Stimulated activated CD4-positive, alpha-beta T cell treated with anti-CD3 and anti-CD28 coated beads, Interleukin-12 subunit alpha, Interleukin-12 subunit beta, amount 100 ng/mL, for 24 hours (primary cell): ENCODE measurements at places on chromosomes 1 and 21.
A peak's percentile ranks its signal among the peaks of the same experiment; 100 is the strongest.

DNA sequence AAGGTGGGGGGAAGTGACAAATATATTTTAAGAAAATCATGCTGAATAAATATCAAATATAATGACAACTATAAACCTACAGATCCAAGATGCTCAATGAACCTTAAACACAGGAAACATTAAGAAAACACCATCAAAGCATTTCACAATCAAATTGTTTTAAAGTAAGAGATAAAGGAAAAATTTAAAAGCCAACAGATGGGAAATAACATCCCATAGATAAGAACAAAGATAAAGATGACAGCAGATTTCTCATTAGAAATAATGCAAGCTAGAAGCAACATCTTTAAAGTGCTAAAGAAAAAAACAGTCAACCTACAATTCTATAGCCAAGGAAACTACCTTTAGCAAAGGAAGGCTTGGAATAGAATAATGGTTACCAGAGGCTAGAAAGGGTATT, 17.8 kb downstream of the MCOLN3 start:
- DNase-seq, result no peak

- peak; percentile 20 for DNase-seq
Observed at GRCh38 chr1:112674986-112675727, 698 bp downstream of the MOV10 start.

GRCh38 chr1:107430540-107431228, 289.8 kb downstream of the NTNG1 start:
- DNase-seq, result no peak

GRCh38 chr1:19606817-19607642, 37.1 kb upstream of the NBL1 start:
- no peak for DNase-seq

DNA sequence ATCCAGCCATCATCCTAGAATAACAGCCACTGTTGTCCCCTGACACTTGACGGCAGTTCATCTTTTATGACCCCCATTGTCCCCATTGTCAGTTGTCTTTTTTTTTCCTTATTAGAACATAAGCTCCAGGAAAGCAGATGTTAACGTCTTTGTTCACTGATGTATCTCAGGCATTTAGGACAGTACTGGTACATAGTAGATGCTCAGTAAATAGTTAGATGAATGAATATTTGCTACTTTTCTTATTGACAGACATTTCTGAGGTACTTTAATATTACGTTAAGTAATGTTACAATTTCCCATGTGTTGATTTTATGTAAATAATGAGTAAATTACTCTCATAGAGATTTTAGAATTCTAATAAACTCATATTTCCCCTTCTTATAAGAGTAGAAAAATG, 69.5 kb downstream of the ADARB1 start:
- no peak for DNase-seq

DNA sequence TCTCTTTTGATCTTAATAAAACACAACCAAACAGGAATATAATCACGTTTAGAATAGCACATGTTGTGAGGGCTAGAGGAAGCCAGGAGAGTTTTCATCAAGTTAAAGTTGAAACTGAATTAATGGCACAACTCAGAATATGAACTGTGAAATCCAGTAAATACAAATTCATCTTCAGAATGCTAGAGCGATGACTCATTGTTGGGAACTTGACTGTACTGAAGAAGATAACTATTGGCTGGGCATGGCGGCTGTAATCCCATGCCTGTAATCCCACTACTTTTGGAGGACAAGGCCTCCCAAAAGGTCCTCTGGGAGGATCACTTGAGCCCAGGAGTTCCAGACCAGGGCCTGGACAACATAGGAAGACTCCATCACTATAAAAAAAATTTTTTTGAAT, 8.8 kb downstream of the SYF2 start:
- no peak for DNase-seq

- DNase-seq, result no peak
Observed at GRCh38 chr1:212215910-212216309, 69.3 kb upstream of the PPP2R5A start.

GRCh38 chr1:227950735-227951346, 3.1 kb upstream of the WNT9A start:
- no peak for DNase-seq

GRCh38 chr1:203929741-203930309, 68.4 kb downstream of the SNRPE start:
- no peak for DNase-seq

DNA sequence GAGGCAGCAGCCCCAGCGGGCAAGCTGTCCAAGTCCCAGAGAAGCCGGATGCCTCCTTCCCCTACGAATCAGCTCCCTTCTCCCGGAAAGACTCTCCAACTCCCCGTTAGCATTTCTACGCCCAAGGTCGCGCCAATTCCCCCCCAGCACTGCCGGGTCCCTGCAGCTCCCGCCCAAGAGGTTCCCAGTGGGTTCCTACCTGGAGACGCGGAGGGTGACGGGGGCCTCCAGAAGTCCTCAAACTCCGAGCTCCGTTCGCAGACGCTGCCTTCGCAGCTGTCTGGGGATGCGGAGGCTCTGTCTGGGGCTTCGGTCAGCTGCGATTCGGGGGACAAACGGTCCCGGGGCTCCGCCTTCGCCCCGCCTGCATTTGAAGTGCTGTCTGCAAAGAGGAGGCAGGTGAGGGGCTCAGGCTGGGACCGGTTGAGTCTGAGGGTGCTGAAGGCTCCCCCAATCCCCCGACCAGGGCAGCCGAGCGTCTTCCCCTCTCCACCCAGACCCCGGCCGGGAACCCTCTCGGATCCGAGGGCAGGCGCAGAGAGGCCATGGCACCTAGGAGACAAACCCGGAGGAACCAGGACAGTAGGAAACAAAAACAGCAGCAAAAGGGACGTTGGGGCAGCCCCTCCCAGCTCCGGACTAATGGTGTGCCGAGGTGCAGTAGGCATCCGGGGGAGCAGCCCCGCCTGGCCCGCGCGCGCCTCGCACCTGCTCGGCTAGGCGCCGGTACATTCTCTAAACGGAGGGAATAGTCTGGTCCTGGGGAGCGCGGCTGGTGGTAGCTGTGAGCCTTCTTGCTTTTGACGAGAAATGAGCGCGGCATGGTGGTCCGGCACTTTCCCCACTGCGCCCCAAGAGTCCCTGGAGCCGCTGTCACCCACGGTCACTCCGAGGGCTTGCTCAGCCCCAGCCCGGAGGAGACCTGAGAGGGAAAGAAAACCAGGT, 3.8 kb downstream of the GFI1 start:
- no peak for DNase-seq

DNA sequence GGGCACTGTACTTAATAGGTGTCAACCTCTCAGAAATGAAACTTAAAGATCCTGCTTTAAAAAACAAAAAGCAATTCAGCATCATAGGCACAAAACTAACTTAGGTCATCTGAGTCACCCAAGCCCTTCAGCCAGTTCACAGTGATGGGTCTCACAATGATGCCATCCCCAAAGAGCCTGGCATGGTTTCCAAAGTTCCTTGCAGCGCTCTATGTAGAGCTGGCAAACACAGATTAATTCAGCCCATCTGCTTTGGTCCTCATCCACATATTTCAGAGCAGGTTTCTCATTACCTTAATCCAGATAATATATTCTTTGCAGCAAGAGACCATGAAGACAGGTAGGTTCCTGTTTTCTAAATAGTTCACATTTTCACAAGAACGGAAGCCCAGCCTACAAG, 14.6 kb upstream of the PLA2G2C start:
- DNase-seq, result no peak

- DNase-seq, result no peak
Observed at GRCh38 chr1:51861669-51862068, 16.9 kb downstream of the NRDC start.

DNA sequence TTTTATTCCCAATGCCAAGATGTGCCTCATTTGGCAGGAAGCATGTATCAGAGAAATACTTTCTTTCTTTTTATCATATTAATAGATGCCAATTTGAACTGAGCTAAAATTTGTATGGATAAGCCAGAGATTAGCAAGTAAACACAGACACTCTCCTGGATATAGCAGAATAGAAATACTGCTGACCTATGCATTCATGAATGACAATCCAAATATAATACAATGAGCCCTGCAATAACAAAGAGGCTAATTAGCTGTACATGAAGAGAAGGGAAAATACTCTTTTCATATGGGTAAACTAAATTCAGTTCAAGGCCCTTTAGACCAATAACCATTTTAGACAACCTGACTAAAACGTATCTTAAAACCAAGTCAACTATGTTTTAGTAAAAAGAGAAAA, 388.1 kb upstream of the NR5A2 start:
- no peak for DNase-seq

GRCh38 chr1:111542187-111542586, 38.8 kb upstream of the ADORA3 start:
- DNase-seq, result no peak

DNA sequence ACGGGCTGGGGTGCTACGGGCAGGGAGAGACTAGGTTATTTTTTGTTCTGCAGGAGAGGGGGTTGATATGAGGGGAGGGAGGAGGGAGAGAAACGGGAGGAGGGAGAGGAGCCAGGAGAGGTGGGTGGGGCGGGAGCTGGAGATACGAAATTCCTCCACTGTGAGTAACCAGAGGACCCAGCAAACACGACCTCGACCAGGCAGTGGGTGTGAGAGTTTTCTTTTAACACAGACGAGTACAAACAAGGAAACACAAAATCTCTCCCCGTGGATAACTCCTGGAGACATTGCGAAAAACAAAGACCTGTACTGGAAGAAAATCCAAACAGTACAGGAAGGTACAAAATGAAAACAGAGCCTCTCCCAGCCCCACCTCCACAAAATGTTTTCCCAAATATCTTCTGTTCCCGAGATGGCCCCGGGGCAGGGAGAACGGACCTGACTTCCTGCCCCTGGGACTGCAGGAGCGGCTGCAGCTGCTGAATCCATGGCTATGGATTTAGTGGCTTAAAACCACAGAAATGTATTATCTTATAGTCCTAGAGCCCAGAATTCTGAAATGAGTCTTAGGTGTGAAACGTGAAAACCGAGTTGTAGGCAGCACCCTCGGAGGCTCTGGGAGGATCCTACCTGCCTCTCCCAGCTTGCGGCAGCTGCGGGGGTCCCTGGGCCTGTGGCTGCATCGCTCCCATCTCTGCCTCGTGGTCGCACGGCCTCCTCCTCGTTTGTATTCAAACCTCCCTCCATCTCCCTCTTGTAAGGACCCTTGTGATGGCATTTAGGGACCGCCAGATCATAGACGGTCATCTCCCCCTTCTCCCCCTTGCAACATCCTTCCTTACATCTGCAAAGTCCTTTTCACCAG, 82.2 kb downstream of the RIPK4 start:
- DNase-seq, result no peak

DNA sequence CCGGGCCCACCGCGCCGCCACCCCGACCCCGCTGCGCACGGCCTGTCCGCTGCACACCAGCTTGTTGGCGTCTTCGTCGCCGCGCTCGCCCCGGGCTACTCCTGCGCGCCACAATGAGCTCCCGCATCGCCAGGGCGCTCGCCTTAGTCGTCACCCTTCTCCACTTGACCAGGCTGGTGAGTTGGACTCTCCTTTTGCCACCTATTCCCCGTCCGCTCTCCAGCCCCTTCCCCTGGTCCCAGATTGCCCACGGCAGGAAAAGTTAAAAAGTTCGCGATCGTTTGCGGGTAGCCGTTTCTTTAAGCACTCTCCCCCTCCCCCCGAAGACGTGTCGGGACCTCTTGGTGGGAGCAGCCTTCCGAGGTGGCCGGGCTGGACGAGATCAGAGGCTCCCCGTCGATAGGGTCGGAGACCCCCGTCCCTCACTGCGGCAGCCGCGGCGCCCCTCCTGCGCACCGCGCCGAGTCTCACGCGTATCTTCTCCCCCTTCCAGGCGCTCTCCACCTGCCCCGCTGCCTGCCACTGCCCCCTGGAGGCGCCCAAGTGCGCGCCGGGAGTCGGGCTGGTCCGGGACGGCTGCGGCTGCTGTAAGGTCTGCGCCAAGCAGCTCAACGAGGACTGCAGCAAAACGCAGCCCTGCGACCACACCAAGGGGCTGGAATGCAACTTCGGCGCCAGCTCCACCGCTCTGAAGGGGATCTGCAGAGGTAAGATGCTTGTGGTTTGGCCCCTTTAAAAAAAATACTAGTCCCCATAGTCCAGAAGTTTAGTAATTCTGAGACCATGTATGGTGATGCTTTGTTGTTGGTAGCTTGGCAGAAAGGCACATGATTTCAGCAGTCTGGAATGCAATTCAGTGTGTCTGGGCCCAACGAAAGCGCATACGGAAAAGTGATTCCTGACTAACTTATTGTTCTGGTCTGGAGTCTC, 576 bp downstream of the CCN1 start:
- DNase-seq, result peak; percentile 32

DNA sequence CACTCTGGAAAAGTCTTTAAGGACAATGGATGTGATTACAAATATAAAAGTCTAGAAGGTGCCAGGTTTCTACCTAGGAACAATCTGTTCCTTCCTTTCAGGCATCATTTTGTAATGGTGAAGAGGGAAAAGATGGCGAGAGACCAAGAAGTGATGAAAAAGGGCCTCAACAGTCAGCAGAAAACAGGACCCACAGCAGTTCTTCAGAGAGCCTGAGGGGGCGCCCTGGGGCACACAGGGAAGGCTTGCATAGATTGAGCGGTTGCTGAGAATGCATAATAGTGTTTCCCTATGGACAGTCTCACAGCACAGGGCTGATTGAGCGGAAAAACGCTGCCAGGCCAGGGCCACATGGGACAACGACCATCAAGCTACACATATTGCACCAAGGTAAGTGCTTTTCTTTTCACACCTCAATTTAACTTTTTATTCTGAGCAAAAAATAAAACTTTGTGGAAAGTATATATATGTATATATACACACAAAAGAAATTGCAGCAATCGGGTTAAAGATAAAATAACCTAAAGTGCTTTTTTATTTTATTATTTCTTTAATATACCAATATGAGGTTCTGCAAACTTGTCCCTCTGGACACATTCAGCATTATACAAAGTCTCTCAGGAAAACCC, 3.1 kb upstream of the YRDC start:
- peak; percentile 52 for DNase-seq

DNA sequence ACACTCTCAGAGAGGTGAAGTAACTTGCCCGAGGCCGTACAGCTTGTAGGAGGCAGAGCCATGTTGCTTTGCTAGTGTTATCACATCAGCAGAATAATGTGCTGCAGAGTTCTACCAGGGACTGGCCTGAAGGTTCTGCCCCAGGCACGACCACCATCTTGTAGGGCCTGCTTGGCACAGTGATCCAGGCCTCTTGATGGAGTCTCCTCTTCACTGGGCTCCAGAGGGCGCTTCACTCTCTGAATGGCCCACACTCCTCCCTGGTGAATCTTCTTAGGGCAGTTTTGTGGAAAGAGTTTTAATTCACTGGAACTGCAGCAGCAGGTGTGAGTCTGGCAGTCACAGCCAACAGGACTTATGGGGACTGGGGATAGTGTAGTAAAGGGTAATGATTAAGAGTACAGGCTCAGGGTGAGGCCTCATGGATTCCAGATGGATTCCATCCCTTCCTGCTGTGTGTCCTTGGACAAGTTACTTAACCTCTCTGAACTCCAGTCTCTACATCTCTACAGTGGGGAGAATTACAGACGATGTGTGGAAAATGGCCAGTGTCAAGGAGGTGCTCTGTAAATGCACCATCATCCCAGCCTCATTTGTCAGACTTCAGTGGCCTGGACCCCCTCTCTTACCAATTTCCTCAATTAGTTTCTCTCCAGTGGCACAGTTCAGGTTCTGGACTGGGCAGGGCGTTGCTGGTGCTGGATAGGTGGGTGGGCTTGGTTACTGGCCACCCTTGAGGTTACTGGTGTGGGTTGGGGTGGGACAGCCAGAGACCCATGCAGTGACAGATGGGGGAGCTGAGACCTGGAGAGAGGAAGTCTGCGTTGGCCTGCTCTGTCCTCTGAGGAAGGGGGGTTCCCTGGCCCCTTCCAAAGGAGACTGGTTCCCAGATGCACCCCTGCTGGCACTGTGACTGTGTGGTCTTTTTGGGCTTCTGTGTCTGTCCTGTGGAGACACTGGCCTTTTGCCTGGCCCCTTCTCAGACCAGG, 45.9 kb upstream of the CSF3R start:
- DNase-seq, result no peak

- no peak for DNase-seq
Observed at GRCh38 chr1:230515451-230516145, 89.5 kb upstream of the PGBD5 start.
